ENCODE measurements at places on chromosomes 7 and 10. TPM values are rescaled to one million over a fixed set of nuclear protein-coding genes. Genes with fewer than 3 reads are reported as not detected.

Gene FAM25G
- not detected for total RNA-seq

Gene PRKCQ
- 23.9 TPM for total RNA-seq

Gene PVRIG
- not detected for total RNA-seq

- DNase-seq, result no peak
These were observed 17.0 kb downstream of the TMEM236 start for GRCh38 chr10:17768957-17769356.

DNA sequence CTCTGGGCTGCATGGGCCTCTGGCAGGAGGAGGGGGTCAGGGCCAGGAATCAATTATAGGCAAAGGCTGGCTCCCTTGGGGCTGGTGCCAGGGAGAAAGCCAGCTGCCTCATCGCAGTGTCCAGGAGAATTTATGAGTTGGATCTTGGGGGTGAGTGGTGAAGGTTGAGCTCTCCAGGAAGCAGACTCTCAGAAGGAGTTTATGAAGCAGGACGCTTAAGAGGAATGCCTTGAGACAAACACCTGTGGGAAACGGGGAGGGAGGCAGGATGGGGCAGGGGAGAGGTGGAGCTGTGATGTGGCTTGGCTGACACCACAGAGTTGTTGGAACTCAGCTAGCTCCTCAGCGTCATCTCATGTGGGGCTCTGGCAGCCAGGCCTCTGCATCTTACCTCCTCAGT, 428.5 kb downstream of the RPS24 start:
- DNase-seq, result no peak

DNA sequence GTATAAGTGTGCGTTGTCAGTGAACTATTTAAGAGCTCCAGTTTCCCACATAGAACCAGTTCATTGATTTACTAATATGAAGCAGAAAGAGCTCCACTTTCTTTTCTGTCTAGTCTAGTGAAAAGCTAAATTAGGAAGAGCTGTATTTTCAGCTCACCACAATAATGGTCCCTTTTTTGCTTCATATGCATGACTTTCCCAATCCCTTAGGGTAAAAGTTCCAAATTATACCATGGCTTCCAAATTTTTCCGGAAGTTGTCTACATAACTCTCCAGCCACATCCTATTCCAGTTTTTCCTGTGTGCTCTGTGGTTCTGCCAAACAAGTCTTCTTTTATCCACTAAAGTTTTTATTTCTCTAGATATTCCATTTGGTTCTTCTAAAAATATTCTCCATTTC, 685.2 kb downstream of the REEP3 start:
- DNase-seq, result no peak

Measured in renal cortical epithelial cell (primary cell).